ENCODE measurements at places on chromosomes 4 and X.

- DNase-seq = no peak
Observed at GRCh38 chrX:646796-647195, 16.2 kb downstream of the SHOX start.

GRCh38 chr4:154422152-154422551 lies 69.4 kb downstream of the DCHS2 start:
- DNase-seq = no peak

DNA sequence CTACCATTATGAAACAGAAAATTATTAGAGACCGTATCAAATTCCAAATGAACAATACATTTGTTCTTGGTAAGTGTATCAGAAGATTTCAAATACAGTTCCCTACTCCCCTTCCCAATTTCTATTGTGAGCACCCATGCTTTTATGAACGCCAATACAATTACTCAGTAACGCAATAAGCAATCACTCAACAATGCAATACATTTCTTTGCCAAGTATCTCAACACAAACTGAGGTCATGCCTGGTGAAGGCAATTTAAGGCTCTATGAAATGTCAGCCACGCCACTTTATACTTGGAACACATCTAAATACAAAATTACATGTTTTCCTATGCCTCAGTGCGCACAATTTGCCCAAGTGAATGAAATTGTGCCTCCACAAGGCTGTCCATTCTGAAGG lies 712 bp downstream of the PNPLA4 start:
- DNase-seq = no peak

DNA sequence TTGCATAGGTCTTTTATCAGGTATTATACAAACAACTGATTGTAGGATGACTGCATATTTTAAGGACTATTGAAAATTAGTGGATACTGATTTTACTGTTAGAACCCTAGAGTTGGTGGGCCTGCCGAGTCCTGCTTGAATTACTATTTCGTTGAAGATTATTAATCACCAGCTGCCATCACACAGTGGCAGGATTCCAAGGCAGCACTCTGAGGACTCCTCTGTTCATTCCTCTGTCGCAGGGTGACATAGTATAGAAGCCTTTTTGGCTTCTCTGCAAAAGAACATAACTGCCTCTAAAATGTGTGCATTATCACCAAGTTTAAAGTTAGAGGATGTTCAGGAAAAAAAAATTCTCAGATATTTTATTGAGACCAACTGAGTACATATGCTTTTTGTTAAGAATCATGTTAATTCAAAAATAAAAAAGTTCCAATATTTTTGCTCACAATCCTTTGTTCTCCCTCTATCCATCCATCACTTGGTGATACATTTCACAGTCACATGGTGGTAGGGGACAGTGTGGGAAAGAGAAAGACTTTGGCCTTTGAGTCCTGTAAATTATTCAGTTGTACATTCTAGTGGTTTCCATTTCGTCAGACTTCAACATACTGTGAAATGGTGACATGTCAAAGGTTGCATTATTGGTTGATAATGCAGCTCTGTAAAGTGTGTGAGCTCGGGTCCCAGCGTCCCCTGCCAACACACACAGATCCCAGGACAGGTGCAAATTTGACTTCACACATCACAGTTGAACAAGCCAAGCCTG lies 332.5 kb downstream of the GRID2 start:
- DNase-seq = peak; percentile 58

GRCh38 chrX:38896724-38897298 lies 95.6 kb downstream of the MID1IP1 start:
- no peak for DNase-seq

GRCh38 chr4:139838811-139839210 lies 173.2 kb downstream of the MGST2 start:
- no peak for DNase-seq

DNA sequence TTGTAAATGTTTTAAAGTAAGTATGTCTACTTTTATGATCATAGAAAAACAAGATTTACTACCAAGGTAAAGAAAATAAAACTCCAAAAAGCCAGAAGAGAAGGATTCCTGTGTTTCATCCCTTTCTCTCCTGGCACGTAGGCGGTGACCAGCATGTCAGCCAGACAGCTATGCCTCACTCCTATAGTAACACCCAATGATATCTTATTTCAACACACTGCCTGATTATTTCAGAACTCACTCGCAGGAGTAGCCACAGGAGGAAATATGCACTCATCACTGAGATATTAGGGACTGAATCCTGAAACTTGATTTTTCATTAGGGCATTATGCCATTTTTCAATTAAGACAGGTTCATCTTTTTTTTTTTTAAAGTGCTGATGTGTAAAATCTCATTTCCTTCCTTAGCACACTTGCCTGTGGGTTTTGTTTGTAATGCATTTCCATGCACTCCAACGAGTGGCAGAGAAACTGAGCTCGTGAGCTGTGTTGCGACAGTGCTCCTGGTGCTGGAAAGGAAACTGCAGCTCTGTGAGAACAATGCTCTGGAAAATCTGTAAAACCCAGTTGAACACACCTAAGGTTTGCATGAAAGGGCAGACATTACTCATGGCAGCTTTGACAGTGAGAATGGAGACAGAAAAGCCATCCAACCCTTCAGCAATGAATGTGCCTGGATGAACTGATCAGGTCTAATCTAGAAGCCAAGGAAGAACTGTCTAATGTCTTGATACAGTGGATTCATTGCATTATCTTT lies 18.2 kb downstream of the RAI2 start:
- no peak for DNase-seq

DNA sequence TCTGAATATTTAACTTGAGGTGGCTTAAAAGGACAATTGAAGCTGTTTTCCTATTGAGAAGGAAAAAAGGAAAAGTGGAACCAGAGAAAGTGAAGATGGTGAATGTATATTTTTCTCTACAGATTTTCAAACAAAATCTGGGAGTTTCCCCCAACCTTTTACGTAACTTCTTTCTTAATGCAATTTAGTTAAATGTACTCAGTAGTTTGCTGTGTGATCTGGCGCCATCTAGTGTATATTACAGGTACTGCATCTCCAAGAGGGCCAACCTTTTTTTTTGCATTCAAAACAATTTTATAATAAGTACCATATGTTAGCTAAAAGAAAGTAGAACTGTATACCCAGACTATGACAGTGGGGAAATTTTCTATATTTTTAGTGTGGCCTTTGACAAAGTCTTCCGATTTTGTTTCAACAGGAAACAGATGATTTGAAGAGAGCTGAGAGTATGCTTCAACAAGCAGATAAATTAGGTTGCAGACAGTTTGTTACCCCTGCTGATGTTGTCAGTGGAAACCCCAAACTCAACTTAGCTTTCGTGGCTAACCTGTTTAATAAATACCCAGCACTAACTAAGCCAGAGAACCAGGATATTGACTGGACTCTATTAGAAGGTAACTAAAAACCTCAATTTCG lies 82.0 kb downstream of the PLS3 start:
- DNase-seq = no peak

- no peak for DNase-seq
Observed at GRCh38 chrX:136585262-136585661, 53.2 kb downstream of the VGLL1 start.

DNA sequence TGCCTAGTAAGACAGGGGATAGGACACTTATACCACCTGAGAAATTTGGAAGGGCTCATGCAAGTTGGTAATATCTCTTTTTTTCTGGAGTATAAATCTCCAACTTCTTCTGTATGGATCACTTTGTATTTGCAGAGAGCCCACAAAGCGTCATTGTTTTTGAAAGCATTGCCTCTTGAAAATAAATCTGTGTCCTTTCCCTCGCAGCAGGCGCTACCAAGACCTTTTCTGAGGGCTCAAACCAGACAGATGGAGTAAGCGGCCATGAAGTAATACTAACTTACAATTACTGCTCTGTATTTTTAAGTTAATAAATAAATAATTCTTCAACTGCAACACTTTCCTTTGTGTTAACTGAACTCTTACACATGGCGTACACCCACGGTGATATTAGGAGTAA lies 56.0 kb upstream of the FBXW7 start:
- DNase-seq = no peak

DNA sequence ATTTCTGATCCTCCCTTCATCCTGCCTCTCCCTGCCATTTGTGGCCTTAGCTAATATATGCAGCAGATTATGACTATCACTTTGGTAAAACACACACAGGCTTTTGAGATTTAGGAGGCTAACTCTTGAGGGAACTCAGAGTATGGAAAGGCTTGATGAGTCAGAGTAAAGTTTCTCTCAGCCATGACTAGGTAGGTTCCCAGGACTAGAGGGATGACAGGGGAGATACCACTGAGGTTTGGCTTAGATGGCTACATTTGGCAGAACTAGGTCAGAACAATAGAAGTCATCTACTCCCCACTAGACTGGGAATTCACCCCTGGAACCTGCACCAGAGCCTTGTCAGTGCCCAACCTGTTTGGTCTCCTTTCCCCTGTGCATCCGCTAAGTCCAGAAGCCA lies 585.7 kb downstream of the TLL1 start:
- no peak for DNase-seq

- DNase-seq = no peak
Observed at GRCh38 chr4:17619416-17620105, 5.1 kb downstream of the MED28 start.

DNA sequence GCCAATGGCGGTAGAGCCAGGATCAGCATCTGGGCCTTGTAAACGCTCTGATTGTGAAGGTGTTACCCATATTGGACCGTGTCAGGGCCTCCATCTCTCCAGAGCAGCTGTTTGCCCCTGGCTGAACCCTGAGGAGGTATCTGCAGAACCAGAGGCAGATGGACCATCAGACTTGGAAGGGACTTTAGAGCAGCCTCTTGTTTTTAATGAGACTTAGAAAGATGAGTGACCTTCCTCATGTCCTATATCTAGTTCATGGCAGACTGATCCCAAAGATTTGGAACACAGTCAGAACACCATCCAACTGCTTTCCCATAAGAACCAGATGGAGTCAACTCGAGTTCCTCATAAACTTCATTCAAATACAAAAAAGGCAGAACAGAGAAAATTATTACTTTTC lies 135.1 kb upstream of the MSX1 start:
- no peak for DNase-seq

GRCh38 chrX:123830309-123830708 lies 29.5 kb upstream of the XIAP start:
- no peak for DNase-seq

GRCh38 chr4:3385711-3386420 lies 55.9 kb upstream of the HGFAC start:
- DNase-seq = no peak

- no peak for DNase-seq
Observed at GRCh38 chrX:34655501-34656455, 1.3 kb downstream of the TMEM47 start.

All from substantia nigra (tissue), 51 donors.